HFF-Myc (cell line): ENCODE measurements at places on chromosomes 13 and 19.

- DNase-seq: no peak
Measured at GRCh38 chr19:48111280-48111679, 663 bp upstream of the PLA2G4C start.

DNA sequence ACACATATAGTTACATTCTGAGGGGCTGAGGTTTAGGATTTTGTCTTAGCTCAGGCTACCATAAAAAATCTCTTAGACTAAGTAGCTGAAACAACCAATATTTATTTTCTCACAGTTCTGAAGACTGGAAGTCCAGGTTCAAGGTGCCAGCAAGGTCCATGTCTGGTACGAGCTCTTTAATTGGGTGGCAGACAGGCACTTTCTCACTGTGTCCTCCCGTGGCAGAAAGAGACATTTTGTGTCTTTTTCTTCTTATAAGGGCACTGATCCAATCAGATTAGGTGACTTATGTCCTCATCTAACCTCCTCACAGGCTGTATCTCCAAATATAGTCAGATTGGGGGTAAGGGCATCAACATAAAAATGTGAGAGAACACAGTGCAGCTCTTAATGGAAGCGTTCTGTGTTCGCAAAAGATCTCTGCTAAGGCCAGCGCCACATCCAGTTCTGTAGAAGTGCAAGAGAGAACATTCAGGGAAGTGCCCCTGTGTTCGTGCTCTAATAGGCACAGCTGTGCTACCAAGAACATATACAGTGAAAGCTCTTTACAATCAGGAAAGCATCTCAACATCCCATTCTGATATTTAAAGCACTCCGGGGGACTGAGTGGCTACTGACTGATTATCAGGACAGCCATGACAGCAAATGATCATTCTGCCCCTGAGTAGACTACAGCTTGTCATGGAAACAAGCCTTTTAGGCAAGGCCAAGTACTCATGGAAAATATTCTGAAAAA lies 819.2 kb downstream of the LIG4 start:
- DNase-seq: no peak

DNA sequence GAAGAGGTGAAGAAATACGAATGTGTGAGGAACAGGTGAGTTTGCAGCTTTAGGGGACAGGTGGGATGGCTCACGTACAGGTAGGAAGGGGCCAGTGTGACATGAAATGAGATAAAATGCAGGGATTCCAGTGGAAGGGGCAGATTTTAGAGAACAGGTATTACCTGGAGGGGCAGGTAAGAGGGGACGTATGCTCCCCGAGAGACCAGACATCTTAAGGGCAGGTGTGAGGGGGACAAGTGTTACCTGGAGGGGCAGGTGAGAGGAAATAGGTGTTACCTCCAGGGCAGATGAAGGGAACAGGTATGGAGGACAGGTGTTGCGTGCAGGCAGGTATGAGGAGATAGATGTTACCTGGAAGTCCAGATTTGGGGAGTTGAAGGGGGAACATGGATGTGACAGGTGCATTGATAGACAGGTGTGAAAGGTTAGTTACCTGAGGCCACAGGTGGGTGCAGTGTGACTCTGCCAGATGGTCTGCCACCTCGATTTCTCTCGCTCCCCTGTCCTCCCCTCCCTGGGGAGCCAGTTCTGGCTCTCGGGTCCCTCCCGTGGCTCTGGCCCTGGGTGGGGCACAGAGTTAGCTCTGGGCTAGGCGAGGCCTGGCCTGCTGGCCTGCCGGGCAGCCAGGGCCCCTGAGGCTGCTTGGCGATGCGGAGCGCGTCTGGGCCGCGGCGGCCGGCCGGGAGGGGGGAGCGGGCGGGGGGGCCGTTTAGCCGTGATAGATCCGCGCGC lies 2.1 kb downstream of the ERFL start:
- DNase-seq: no peak

GRCh38 chr19:18862976-18863842 lies 31.4 kb downstream of the UPF1 start:
- DNase-seq: no peak

- no peak for DNase-seq
Measured at GRCh38 chr19:362154-362553, 17.6 kb upstream of the MIER2 start.

DNA sequence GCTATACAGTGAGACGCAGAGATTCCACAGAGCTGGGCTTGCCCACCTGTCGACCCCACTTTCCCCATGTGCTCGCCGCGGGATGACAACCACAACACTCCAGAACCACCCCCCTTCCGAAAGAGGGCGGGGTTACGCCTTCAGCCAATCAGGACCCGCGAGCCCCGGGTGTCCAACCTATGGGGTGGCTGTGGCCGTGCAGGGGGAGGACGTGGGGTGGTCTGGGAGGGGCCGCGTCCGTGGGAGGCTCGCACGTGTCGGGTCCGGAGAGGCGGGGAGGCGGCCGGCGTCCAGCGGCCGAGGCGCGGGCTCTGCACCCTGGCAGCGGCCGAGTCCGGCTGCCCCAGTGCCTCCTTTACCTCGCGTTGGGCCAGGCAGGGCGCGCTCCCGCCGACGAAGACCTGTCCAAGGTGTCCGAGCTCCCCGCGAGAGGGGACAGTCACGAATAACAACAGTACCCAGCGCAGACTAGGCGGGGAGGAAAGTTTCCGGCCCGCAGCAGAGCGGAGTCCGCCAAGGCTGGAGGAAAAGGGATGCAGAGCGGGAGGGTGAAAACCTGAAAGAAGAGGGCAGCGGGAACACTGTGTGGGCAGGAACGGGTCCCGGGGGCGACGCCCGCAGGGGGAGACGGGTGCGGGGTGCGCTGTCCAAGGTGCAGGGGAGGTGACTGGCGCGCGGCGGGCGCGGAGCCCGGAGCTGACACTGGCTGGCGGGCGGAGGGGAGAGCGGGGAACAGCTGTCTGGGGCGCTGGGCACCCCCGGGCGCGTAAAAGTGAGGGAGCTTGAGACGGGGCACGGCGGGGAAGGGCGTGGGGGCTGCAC lies 911 bp downstream of the ENOX1 start:
- no peak for DNase-seq

- DNase-seq: no peak
Measured at GRCh38 chr13:92677571-92677970, 549.0 kb upstream of the GPC6 start.

- DNase-seq: no peak
Measured at GRCh38 chr13:42277618-42278276, 5.8 kb downstream of the AKAP11 start.

DNA sequence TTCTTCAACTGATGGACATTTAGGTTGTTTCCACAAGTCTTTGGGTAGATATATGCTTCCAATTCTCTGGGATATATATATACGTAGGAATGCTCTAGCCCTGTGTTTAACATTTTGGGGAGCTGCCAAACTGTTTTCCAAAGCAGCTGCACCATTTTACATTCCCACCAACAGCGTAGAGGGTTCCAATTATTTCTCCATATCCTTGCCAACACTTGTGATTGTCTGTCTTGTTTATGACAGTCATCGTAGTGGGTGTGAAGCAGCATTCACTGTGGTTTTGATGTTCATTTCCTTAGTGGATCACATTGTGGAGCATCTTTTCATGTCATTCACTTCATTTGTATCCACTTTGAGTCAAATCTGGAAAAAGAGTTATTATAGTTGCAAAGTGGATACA lies 4.7 kb upstream of the CBLC start:
- no peak for DNase-seq

- no peak for DNase-seq
Measured at GRCh38 chr19:30311911-30312310, 60.3 kb upstream of the ZNF536 start.

DNA sequence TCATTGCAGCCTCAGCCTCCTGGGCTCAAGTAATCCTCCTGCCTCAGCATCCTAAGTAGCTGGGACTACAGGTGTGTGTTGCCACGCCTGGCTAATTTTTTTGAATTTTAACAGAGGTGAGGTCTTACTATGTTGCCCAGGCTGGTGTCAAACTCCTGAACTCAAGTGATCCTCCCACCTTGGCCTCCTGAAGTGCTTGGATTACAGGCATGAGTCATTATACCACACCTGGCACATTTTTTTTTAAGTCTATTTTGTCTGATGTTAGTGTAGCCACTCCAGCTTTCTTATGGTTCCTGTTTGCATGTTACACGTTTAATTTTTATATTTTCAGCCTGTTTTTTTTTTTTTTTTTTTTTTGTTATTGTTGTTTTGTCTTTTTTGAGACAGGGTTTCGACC lies 24.8 kb downstream of the KDM4B start:
- no peak for DNase-seq

DNA sequence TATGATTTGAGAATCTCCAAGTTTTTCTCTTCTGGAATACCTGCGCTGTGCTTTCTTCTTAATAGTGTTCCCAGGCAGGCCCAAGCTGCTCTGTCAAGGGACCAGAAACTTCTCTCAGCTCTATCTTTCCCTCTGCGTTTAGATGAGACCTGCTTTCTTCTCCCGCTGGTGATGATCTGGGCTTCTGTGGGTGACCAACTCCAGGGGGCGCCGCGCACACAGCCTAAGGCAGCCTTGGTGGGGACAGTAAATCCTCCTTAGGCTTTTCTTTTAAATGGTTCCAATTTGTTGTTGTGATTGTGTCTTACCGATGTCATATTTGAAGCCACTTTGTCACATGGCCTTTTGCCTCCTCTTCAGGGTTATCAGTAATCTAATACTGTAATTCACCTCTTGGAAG lies 439.4 kb upstream of the KLF12 start:
- DNase-seq: no peak

- no peak for DNase-seq
Measured at GRCh38 chr13:45932676-45933075, 81.1 kb upstream of the SIAH3 start.

DNA sequence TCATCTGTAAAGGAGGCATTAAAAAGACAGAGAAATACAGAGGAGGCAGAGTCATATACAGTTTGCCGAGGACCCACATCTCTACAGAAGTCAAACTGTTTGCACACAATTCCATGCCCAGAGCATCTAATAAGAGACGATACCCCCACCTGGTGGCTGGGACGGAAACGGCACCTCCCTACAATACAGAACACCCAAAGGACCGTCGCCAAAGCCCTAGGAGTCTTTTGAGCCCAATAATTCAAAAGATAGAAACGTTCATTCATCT lies 703 bp upstream of the PLEKHG2 start:
- peak; percentile 91 for DNase-seq

GRCh38 chr19:17772172-17772571 lies 20.9 kb downstream of the FCHO1 start:
- DNase-seq: no peak

- no peak for DNase-seq
Measured at GRCh38 chr13:111893071-111893606, 173.8 kb upstream of the SOX1 start.

GRCh38 chr13:78193846-78194245 lies 275.2 kb upstream of the EDNRB start:
- no peak for DNase-seq

GRCh38 chr13:74226791-74227475 lies 92.7 kb upstream of the KLF12 start:
- no peak for DNase-seq

- no peak for DNase-seq
Measured at GRCh38 chr13:44322928-44323327, 50.7 kb upstream of the SERP2 start.

- DNase-seq: no peak
Measured at GRCh38 chr19:5372572-5373200, 32.1 kb upstream of the PTPRS start.

GRCh38 chr19:38057959-38058690 lies 151.1 kb downstream of the SIPA1L3 start:
- no peak for DNase-seq
